ENCODE measurements at places on chromosomes 2 and 18. TPM values are rescaled to one million over a fixed set of nuclear protein-coding genes. Genes with fewer than 3 reads are reported as not detected.

Gene ANXA4
- polyA plus RNA-seq: 8.9 TPM

Gene ASB18
- not detected for polyA plus RNA-seq

Gene BMP10
- not detected for polyA plus RNA-seq

Gene BARD1
- 12.1 TPM for polyA plus RNA-seq

Gene CHRND
- polyA plus RNA-seq: 0.11 TPM

Gene PCARE
- polyA plus RNA-seq: not detected

Gene ANKRD30BL
- polyA plus RNA-seq: 0.05 TPM

Gene TRABD2A
- 17.6 TPM for polyA plus RNA-seq

Gene MC5R
- polyA plus RNA-seq: 1.1 TPM

Gene RNF152
- 1.1 TPM for polyA plus RNA-seq

Gene CCL20
- not detected for polyA plus RNA-seq

Gene TUBA3E
- polyA plus RNA-seq: not detected

Gene FBXO15
- polyA plus RNA-seq: 0.85 TPM

Gene PRSS56
- 0.03 TPM for polyA plus RNA-seq

Gene GPR35
- polyA plus RNA-seq: 0.67 TPM

Gene MAB21L4
- polyA plus RNA-seq: 0.08 TPM

Gene ALPG
- polyA plus RNA-seq: 3.2 TPM

Gene D2HGDH
- polyA plus RNA-seq: 9.8 TPM

Gene IGFBP5
- polyA plus RNA-seq: 2.2 TPM

Gene ZNF142
- 18.5 TPM for polyA plus RNA-seq

Gene ANKRD29
- 2.2 TPM for polyA plus RNA-seq

Gene ANKRD53
- 0.70 TPM for polyA plus RNA-seq
